ENCODE measurements at places on chromosomes 7 and 10.

DNA sequence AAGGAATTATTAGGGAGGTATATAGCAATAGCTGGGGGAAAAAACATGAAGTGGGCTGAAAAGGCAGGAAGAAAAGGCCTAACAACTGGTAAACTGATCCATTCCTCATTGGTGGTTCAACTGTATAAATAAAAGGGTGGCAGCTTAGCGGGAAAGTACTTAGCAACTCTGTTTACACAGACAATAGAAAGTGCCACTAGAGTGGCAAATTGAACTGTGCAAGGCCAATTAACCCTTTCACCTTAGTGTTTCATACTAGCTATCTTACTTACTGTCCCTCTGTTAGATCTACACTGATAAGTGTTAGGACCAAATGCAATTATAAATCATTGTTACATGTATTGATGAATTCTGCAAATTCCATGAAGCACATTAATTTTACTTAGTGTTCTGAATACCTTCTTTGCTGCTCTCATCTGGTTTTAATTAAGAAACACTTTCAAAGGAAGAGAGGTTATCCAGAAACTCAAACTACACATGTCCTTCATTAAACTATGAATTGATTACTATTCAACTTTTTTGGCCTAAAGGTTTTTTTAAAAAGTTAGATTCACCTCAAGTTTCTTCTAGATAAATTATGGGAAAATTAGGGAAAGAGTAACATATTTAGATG is 28.0 kb downstream of the DNAJC1 start:
- DNase-seq, result no peak

DNA sequence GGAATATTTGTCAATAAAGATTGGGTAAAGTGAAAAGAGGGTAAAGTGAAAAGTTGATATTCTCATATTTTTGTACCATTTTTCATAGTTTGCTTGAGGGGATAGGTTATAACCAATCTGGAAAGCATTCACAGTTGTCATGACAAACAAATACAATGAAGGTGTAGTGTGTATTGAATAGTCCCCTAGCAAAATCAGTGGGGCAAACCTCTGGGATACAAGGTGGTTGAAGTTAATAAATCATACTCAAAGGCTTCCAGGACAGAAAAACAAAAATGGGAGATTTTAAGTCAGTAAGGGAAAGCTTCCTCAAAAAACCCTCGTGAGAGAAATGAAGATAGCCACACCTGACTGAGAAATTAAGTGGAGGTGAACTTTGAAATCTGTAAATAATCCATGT is 39.4 kb downstream of the PHTF2 start:
- DNase-seq, result no peak

DNA sequence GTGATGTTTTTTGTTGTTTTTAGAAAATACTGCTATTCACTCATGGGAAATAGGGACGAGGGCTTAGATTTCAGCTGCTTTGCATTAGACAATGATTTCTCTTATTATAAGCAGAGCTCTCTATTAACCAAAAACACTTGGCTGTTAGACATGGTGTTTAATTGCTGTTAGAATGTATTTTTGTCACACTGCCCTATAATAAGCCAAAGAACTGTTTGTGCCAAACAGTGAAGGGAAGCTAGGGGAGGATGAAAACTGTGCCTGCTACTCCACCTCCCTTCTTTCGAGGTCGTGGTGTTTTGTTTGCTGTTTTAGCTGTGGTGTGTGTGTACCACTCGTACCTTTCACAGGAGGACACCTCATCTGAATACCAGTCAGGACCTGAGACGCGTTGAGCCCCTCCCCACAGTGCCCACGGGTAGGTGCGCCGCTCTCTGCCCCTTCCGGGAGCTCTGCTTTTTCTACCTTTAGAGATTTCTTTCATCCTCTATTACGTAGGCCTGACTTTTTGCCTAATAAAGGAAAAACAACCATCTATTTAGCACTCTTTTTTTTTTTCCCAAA is 57.9 kb downstream of the CUX1 start:
- no peak for DNase-seq

GRCh38 chr10:36888925-36889573 is 236.3 kb upstream of the ANKRD30A start:
- peak; percentile 10 for DNase-seq

DNA sequence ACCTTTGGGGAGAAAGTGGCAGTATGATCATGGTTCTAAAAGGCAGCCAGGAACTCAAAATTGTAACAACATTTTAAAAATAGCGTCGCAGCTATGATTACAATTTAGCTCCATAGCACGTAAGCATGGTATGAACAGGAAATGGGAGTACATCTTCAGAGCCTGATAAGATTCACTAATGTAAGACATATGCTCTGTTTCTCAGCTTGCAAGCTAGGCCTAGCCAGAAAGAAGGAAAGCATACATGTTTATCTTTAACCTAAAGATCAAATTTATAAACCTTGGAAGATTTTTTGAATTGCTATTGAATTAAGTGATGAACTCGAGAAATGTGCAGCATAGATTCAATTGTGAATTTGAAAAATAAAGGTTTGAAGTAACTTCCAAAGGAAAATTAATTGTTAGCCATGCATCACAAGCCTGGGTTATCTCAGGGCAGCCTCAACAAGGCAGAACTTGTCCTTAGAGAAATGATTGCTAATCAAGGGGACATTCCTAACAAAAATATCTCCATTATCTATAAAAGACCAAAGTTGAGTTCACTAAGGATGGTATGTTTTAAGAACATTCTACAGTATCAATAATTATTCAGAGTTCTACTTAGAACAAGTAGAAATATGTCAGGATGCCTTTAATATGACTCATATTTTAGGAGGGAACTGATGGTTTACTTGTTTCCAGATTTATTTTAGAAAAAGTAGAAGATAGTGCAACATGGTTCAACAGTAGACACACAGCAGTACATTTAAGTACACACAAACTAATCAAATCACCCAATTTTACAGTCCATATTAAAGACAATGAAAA is 38.8 kb upstream of the SEPTIN7 start:
- no peak for DNase-seq

- DNase-seq, result no peak
Measured at GRCh38 chr10:100359030-100359432, 12.0 kb downstream of the SCD start.

DNA sequence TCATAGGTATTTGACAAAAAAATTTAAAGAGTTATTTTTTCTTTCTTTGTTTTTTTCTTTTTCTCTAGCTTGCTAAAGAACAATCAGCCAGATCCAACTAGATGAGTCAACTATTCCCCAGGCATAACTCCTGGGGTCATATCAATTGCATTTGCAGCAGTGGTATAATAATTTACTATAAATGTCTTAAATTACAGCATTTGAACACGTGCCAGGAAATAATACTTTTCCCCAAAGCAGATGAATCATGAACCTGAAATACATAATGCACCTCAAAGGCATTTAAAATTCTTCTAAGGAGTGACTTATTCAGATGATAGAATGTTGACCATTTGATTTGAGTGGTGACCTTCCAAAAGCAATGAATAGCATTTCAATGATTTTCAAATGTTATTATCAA is 190.1 kb downstream of the LRRTM3 start:
- DNase-seq, result no peak

GRCh38 chr7:21364801-21365271 is 63.0 kb upstream of the SP4 start:
- no peak for DNase-seq

GRCh38 chr10:69239136-69239535 is 19.0 kb downstream of the HKDC1 start:
- DNase-seq, result no peak

GRCh38 chr7:142231716-142232115 is 26.1 kb downstream of the PRSS58 start:
- DNase-seq, result no peak

GRCh38 chr10:42475168-42476098 is 162.9 kb downstream of the ZNF33B start:
- DNase-seq, result no peak

GRCh38 chr7:99563650-99564049 is 5.2 kb downstream of the ZNF655 start:
- no peak for DNase-seq

- no peak for DNase-seq
Measured at GRCh38 chr7:153640586-153640985, 411.6 kb upstream of the DPP6 start.

DNA sequence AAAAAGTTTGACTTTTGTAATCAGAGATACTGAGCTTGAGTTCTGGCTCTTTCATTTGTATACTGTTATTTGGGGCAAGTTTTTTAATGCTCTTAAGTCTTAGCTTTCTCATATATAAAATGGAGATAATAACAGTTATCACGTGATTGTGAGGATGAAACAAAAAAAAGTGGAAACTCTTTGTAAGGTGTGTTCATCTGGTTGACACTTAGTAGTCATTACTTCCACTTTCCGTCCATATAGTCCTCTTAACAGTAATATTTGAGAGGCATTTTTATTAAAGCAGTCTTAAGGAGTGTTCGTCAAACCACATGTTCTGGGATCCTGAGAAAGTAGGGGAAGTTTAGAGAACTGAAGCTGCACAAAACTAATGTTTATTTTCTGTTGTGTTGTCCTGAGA is 65.6 kb downstream of the PTEN start:
- DNase-seq, result no peak

DNA sequence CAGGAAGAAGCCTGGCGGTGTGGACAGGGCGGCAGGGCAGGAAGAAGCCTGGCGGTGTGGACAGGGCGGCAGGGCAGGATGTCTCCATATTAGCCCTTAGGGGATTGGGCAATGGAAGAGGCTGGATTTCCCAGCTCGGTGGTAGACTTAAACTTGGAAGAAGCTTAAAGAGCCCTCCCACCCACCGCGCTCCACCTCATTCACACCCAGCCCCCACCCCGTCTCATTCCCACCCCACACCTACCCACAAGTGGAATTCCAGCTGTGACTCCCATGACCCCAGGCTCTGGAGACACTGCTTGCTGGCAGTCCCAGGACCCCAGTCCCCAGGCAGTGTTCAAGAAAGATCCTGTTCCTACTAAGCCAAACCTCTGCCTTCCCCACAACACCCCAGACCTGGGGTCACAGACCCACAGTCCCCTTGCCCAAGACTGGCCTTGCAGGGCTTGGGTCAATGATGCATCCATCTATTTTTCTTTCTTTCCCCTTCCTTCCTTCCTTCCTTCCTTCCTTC is 34.0 kb downstream of the SPDYE6 start:
- no peak for DNase-seq

DNA sequence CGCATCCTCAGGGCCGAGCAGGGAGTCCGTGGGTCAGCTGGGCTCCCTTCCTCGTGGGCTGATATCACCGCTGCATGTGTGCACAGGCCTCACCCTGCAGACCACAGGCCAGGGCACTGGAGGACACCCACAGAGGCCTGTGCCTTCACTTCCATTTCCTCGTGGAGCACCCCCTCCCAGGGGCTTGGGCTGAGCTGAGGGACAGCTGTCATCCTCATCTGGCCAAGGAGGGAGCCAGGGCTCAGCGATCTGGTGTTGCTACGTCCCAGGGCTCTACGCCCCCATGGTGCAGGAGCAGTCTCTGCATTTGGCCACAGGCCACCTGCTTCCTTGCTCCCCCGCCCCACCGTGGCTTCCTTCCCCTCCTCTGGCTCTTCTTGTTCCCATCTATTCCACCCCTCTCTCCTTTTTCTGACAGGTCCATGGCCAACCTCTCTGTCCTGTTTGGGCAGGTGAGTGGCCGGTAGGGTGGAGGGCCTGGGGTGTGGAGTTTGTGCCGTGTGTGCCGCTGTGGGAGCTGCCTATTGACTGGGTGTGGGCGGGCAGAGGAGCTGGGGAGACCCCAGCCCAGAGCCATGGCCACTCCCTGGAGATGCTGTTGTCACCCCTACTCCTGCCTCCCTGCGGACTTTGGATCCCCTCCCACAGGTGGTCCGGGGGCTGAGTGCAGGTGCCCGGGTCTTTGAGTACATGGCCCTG is 8.3 kb upstream of the ASIC3 start:
- DNase-seq, result no peak

- no peak for DNase-seq
Measured at GRCh38 chr7:112495156-112495788, 14.5 kb downstream of the LSMEM1 start.

GRCh38 chr7:37927773-37928444 is 7.5 kb downstream of the EPDR1 start:
- DNase-seq, result no peak

DNA sequence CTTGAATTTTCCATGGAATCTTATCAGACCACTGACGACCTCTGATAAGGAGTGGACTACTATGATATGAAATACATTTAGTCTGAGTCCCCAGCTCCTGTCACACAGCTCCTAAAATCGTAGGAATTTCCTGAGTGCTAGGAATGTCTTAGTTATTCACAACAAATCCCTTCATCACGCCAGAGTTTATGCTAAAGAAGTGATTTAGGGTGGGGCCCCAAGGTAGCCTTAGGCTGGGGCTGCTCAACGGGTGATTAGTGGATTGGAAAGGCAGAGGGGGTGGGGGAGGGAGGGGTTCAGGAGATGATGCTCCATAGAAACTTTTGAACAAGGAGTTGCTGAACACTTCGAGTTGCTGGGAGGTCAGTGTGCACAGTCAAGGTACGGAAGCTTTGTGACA is 7.0 kb upstream of the TET1 start:
- no peak for DNase-seq

- DNase-seq, result no peak
Measured at GRCh38 chr7:3138997-3139396, 95.3 kb upstream of the CARD11 start.

- no peak for DNase-seq
Measured at GRCh38 chr7:83541187-83541960, 107.6 kb downstream of the SEMA3E start.

All from effector CD4-positive, alpha-beta T cell (primary cell).